Stimulated activated CD8-positive, alpha-beta memory T cell treated with anti-CD3 and anti-CD28 coated beads, Interleukin-4, amount 100 ng/mL, for 1 hour (primary cell): ENCODE measurements at places on chromosomes 2 and 18.

DNA sequence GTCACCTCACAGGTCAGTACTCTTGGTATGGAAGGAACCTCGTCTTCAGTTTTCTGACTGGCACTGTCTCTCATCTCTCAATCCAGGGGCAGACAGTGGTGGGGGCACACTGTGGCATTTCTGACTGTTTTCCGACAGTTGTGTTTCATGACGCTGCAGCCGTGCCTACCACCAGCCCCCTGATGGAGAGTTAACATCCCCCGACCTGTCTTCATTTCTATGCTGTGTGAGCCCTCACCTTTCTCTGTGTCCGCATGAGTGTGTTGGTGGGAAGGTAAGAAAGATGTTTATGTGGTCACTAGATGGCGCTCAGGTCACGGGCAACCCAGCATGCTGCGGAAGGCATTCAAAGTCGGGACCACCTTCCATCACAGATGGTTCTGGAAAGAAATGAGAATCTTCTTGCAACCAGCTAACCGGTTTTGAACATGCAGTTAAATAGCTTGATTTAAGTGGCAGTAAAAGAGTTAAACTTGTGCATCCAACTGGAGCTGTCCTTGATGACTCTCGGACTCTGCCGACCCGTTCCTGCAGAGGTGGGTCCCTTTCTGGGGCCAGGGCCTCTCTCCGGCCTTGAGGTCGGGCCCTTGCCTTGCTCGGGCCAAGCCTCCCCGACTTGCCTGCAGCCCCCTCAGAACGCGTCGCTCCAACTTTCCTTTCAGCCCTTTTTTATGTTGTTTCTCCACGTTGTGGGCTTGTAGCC lies 92.4 kb downstream of the DYSF start:
- DNase-seq, result no peak

GRCh38 chr18:59690996-59691395 lies 6.2 kb downstream of the CCBE1 start:
- no peak for DNase-seq

GRCh38 chr2:151287513-151288250 lies 1.8 kb downstream of the NMI start:
- no peak for DNase-seq

- DNase-seq, result no peak
Measured at GRCh38 chr2:109232909-109233308, 103.9 kb downstream of the SH3RF3 start.

DNA sequence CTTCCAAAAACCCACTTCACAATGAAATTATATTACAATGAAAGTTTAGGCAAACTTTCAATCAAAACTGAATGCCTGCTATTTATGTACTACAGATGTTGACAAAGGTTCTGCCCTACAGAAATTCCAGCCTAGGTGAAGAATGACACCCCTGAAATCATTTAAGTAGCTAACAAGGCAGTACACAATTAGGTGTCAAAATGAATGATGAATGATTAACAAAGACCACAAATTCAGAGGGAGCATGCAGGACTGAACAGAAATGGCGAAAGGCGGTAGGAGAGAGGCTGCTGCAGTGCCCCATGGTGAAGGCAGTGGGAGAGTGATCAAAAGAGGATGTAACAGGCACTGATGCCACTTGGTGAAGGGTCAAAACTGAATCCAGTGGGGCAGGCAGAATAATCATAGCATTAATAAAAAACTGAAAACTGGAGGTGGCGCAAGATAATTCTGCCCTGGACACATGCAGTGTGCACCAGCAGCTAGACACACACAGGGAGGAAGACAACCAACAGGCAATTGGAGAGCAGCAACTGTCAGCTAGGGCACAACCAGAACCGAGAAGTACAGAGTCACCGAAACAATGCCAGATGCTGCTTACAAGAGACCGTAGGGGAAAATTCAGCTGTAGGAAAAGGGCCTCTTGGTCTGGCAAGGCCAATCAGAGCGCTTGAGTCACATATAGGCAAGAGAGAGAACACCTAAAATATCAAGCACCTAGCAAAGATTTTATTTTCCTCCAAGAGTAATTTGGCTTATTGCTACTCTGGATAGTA lies 4.5 kb downstream of the TMEM131 start:
- DNase-seq, result no peak
